ENCODE measurements at places on chromosomes 1 and 21. TPM values are rescaled to one million over a fixed set of nuclear protein-coding genes. Genes with fewer than 3 reads are reported as not detected.

Gene SH3BGR
- total RNA-seq, result 0.33 TPM

Gene OR6K3
- total RNA-seq, result not detected

Gene IER5
- total RNA-seq, result 155 TPM

DNA sequence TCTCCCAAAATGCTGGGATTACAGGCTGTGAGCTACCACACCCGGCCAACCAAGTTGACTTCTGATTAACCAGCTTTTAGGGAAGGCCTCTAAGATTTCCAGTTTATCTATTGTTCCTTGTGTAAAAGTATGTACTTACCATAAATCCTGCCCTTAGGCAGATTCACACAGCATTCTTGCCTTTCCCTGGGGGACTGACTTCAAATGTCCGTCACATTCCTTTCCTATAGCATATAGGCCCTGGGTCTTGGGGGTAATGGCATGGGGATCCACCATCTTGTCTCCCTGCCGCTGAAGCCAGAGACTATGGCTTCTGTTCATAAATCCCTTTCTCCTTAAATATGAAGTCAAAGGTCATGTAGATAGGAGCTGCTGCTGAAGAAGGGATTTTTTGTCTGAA, 872 bp upstream of the PINK1 start:
- no peak for DNase-seq

- DNase-seq, result no peak
Measured at GRCh38 chr1:239870194-239870593, 221.5 kb upstream of the FMN2 start.

DNA sequence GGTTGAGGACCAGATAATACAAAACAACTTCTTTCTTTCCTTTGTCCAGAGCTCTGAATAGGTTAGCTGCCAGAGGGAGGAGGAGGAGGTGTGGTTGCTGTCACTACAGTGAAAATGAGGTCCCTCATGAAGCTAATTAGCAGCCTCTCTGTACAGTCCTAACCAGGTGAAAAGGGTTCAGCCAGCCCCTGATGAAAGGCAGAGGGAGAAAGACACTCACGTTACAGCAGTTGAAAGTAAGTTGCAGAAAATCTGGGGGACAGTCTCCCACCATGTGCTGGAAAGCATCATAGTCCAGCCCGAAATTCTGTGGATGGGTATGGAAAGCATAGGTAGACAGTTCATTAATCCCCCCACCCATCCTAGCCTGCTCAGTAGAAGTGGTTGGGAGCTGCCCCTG, 6.2 kb upstream of the MUTYH start:
- DNase-seq, result no peak

GRCh38 chr1:36512842-36513241, 30.1 kb upstream of the CSF3R start:
- DNase-seq, result no peak

DNA sequence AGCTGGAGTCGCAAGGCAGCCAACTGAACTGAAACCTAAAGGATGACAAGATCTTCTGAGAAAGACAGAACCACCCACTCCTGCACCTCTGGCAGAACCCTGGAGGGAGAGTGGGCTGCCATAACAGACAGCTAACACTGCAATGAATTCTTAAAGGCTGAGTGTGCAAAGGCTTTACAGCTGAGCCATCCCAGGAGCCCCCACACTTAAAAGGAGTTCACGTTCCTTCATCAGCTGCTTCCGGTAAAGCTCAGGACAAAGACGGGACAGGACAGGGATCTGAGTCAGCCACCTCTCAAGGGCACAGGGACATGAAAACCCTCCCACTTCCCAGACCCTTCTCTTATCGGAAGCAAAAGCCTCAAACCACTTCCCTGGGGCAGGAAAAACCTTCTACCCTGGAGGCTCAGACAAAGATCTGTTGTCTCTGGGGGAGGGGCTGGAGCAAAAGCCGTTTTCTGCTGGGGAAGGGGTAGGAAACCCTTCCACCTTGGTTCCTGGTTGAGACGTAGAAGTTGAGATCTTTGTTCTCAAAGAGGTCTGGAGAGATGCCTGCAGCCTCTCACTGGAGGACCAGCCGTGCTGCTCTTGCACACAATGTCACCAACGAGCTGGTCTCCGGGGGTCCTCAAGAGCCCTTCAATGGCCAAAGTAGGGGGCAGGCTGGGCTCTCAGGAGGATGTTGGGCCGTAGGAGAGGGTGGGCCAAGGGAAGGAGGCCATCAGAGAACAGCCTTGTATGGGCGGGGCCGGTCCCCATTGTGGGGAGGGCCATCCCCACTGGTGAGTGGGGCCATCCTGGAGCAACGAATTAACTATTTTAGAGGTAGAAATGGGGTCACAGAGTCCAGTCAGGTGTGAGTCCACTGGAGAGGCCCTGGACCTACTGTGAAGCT, 452.4 kb downstream of the PTPRU start:
- DNase-seq, result no peak

GRCh38 chr1:193884848-193885558, 698.6 kb upstream of the B3GALT2 start:
- DNase-seq, result no peak

GRCh38 chr1:223543560-223543959, 121.9 kb downstream of the CAPN8 start:
- no peak for DNase-seq

- DNase-seq, result no peak
Measured at GRCh38 chr1:12383001-12383400, 153.2 kb downstream of the VPS13D start.

DNA sequence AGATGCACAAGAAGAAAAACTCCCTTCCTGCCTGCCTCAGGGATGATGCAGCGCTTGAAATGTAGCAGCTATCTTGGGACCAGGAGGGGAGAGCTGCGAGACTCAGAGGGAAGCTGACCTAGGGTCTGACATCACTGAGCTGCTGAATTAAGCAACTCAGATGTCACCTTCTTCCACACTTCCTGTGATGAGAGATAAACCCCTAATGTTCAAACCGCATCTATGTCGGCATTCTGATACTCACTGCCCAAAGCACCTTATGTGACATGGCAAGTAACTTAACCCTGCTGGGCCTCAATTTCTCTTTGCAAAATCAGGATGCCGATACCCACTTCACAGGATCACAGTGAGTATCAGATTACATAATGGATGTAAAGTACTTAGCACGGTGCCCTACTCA, 9.1 kb upstream of the AK2 start:
- no peak for DNase-seq

DNA sequence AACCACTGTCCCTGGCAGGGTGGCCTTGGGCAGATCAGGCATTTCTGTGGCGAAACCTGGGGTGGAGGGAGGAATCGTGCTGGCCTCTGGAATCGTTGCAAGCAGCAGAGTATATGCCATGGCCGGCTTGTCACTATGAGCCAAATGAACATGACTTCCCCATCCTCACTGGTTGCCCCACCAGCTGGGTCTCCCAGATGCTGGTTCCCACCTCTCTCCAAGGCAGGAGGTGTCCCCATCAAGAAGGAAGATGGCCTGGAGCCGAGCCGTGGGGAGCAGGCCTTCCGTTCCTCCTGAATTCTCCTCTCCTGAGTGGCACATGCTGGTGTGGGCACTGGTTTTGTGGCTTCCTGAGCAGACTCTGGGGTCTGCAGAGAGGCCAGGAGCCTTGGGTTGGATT, 60.2 kb upstream of the ACTRT2 start:
- no peak for DNase-seq

- DNase-seq, result no peak
Measured at GRCh38 chr1:26996024-26996423, 2.5 kb downstream of the TRNP1 start.
